ENCODE measurements at places on chromosomes 5 and 9.
A peak's percentile ranks its signal among the peaks of the same experiment; 100 is the strongest.

DNA sequence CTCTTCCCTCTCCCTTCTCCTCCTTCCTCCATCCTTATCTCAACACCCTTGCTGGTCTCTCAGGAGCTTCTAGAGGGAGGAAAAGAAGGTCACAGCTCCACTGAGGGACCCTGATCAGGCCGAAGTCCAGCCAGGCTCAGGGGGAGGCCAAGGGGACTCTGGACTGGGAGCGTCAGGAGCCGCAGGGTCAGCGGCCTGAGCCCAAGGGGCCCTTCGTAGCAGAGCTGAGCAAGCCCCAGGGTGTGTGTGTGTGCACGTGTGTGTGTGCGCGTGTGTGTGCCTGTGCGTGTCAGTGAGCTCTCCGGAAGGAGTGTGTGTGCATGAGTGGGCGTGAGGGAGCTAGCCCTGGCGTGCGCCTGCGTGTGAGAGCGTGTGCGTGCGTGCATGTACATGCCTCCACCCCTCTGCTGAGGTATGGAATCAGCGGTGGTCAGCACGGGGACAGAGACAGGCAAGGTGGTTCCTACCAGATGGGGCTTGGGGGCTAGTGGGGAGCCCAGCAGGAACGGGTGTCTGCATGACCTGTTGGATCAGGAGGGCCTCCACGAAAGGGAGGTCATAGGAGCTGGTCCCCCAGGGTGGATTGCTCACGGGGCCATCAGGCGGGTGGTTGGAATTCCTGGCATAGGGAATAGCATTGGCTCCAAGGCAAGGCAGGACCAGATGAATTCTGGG is 10.0 kb upstream of the AGPAT2 start:
- DNase-seq: no peak

- no peak for DNase-seq
Observed at GRCh38 chr9:130321539-130321938, 56.0 kb downstream of the HMCN2 start.

- DNase-seq: no peak
Observed at GRCh38 chr5:90949469-90950358, 391.1 kb downstream of the ADGRV1 start.

- no peak for DNase-seq
Observed at GRCh38 chr5:18526792-18527405, 892.6 kb downstream of the TAF11L14 start.

GRCh38 chr5:141845371-141845851 is 32.8 kb downstream of the PCDH1 start:
- DNase-seq: no peak

DNA sequence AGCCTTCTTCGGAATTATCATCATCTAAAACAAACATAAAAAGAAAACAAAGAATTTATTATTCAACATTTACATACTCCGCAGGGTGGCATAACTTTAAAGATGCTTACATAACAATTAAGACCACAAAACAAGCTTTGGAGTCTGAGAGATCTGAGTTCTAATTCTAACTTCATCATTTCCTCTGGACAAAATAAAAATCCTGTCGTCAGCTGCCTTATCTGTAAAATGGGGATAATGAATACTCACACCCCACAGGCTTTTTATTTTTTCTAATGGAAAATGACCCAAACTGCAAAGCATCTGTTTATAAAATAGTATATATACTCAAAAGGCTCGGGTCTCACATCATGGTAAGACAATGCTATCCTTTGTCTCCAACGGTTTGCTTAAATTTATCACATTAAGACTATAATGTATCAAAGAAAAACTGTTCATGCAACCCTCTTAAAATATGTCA is 4.3 kb downstream of the ARRDC3 start:
- DNase-seq: no peak

- DNase-seq: no peak
Observed at GRCh38 chr5:113742639-113743038, 229.1 kb downstream of the YTHDC2 start.

- no peak for DNase-seq
Observed at GRCh38 chr5:10498350-10498749, 56.7 kb downstream of the ROPN1L start.

DNA sequence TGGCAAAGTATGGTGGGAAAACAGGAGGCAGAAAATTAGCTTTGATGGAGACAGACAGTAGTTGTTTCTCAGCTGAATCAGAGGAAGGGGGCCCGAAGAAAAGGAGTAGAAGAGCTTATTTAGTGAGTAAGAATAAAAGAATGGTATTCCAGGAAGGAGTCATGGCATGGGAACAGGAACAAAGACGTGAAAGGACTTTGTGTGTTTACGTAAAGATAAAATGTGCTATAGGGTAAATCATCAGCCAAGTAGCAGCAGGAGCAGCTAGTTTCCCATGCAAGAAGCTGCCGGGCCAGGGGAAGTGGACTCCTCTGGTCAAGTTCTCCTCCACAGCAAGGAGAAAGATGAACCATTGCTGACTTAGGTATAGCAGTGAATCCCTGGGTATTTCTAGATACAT is 454.5 kb downstream of the HINT1 start:
- no peak for DNase-seq

DNA sequence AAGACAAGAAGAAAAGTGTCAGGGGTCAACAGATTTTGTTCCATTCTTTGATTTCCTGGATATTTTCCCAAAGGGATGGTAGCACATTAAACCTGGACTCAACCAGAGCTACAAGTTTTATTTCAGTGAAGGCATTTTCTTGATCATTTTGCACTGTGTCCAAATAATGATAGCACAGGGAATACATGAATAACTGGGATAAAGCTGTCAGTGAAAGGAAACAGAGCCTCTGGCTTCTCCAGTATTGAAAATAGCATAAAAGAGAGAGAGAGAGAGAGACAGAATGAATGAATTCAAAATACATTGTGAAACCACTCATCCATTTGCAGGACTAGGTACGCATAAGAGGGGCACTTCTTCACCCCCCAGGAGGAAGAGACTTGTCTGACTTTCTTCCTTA is 43.0 kb downstream of the SEMA5A start:
- DNase-seq: no peak

DNA sequence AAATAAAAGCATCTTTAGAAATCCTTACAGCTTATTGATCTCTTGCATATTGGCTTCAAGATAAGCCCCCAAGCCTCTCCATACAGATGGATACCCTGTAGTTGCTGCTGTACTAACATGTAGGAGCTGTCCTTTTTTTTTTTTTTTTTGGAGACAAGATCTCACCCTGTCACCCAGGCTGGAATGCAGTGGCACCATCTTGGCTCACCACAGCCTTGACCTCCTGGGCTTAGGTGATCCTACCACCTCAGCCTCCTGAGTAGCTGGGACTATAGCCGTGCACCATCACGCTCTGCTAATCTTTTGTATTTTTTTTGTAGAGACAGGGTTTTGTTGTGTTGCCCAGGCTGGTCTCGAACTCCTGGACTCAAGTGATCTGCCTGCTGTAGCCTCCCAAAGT is 35.4 kb downstream of the SNX30 start:
- no peak for DNase-seq

DNA sequence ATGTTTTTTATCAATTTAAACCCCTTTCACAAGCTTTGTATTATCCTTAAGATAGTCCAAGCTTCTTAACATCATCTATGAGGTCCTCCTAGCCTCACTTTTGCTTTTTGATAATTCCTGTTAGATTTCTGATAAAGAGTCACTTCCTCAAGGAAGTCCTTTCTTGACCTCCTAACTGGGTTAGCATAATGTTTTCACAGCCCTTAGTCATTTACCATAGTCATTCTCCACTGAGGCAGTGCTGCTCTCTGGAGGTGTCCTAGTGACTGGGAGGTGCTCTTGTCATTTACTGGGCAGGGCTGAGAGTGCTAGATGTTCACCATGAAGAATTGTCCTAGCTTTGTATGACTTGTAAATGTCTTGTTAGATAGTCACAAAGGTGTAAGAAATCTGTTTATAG is 26.4 kb downstream of the TNPO1 start:
- DNase-seq: no peak

DNA sequence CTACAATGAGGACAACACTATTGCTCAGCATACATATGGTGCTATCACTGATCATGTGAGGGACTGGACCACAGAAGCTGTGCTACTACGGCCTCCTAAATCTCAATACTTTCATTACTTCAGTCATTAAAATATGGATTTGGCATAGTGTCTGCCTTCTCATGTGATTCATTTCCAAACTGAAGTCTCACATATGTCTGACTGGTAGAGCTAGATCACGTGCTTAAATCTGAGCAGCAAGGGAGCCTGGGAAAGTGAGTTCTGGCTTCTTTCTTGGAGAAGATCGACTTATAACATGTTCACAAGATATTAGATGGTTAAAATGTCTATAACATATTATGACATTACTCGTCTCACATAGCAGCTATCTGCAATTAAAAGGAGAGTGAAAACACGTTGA is 8.3 kb downstream of the KIF4B start:
- DNase-seq: no peak

DNA sequence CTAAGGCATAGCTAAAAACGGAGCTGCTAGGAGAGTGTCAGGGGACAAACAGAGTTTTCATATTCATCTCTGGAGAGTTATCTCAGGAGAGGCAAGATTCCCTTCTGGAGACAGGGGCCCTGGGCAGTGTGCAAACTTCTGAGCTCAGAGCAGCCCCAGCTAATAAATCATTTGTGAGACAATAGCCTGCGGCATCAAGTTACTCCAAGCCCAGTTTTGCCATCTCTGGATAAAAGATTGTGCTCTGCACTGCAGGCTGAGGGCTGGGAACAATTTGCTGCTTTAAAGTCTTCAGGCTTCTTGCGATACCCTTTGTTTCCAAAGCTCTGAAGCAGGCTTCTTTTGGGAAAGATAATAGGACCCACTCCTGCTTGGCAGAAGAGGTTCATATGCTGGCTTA is 164.3 kb upstream of the BRINP1 start:
- DNase-seq: no peak

GRCh38 chr9:19085295-19085694 is 17.4 kb downstream of the HAUS6 start:
- peak; percentile 48 for DNase-seq

DNA sequence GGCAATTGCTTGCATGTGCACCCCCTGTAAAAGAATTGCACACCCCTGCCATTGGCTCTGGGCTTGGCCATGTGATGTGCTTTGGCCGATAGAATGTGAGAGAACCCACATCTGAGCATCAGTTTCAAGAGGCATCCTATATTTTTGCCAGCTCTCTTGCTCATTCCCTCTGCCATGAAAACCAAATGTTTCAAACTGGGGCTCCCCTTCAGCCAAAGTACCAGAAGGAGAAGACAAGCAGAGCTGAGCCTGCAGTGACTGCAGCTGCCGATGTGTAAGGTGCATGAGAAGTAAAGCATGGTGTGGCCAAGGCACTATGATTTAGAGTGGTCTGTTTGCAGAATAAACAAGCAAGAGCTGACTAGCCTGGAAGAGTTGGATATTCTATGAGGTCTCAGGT is 132.3 kb downstream of the ASTN2 start:
- no peak for DNase-seq

DNA sequence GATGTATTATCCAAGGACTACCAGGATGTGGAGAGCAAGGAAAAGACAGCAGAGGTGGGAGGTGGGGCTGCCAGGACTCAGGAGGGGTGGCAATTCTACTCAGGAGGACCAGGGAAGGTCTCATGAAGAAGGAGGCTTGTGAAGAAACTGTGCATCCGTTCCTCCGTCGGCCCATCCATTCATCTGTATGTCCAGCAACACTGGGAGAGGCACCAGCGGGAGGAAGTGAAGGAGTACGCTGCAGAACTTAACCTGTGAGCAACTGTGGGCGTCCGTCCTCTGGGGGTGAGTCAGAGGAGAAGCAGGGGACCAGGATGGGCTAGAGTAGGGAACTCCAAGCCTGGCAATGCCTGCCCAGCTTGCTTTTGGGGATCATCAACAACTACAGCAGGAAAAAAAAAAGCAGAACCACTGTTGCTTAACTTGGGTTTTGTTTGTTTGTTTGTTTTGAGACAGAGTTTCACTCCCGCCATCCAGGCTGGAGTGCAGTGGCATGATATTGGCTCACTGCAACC is 47.3 kb upstream of the NEURL1B start:
- no peak for DNase-seq

- DNase-seq: no peak
Observed at GRCh38 chr5:54289769-54290168, 20.6 kb downstream of the ARL15 start.

GRCh38 chr5:72063219-72063819 is 44.0 kb upstream of the MAP1B start:
- no peak for DNase-seq
